Suppressor macrophage (primary cell): ENCODE measurements at places on chromosomes 5 and 9.

GRCh38 chr5:61313960-61314681, 17.9 kb upstream of the ZSWIM6 start:
- peak; percentile 79 for DNase-seq

GRCh38 chr5:142874540-142874939, 104.4 kb downstream of the ARHGAP26 start:
- DNase-seq, result peak; percentile 33

DNA sequence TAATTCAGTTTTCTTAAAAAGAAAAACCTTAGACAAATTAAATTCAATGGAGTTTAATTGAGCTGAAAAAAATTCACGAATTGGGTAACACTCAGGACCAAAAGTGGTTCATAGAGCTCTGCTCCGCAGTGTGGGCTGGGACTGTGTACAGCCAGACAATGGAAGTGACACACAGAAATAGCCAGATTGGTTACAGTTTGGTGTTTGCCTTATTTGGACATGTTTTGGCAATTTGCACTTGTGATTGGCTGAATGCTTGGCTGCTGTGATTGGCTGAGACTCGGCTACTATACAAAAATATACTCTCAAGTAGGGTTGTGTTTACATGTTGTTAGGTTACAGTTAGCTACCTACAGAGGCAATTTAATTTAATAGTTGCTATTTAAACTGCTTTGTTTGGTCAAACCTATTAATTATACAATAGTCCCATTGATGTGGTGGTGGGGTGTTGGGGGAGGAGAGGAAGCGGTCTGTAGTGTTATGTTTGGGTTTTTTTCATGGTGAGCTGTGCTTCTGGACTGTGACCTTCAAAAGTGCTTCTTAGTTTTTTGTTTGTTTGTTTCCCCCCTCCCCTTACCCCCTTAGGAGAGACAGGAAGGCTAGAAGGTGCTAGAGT, 95.2 kb downstream of the CNTLN start:
- DNase-seq, result no peak

- no peak for DNase-seq
Observed at GRCh38 chr5:12780536-12780935, 876.3 kb upstream of the CTNND2 start.

DNA sequence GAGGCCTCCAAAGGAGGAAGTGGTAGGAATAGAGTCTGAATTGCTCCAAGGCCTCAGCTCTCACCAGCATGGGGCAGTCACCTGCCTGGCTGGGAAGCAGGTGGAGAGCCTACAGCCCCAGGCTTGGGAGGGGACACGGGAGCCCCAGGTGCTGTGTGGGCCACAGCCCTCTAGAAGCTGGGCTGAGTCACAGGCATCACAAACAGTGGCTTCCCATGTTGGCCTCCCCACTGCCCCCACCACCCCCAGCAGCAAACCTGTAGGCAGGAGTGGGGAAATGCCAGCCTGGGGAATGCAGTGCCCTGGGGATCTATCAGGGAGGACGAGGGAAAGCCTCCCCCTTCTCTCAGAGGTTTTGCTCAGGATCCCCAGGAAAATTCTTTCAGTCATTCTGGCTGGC, 309.6 kb downstream of the SLIT3 start:
- DNase-seq, result no peak

GRCh38 chr5:128015978-128016377, 67.6 kb upstream of the SLC12A2 start:
- no peak for DNase-seq

- peak; percentile 57 for DNase-seq
Observed at GRCh38 chr5:78907255-78907891, 77.7 kb downstream of the ARSB start.

DNA sequence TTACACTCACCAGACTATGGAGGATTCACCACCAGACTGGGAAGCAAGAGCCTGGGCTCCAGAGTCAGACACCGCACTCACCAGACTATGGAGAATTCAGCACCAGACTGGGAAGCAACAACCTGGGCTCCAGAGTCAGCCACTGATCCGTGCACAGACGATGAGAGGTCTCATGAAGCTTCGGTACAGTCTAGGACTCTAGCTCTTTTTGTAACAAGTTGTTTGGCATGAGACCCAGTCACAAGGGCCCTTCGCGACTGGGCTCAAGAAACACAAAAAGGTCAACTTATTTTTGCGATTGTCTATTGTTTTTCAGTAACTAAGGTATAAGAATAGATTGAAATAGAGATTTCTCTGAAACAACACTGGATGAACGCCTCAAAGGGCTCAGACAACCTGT, 192.7 kb upstream of the ADAMTSL1 start:
- no peak for DNase-seq
